Prostate gland (tissue), 2 donors: ENCODE measurements at places on chromosomes 7 and 10. TPM values are rescaled to one million over a fixed set of nuclear protein-coding genes. Genes with fewer than 3 reads are reported as not detected.

The SPDYE1 gene
- 0.17 TPM for total RNA-seq

The ATRNL1 gene
- 5.1 TPM for total RNA-seq

The DGKB gene
- total RNA-seq, result not detected

The WEE2 gene
- not detected for total RNA-seq

The SFRP4 gene
- 3.2 TPM for total RNA-seq

The AGFG2 gene
- total RNA-seq, result 33.0 TPM

The ATG9B gene
- total RNA-seq, result 7.1 TPM

The TIMM23B gene
- total RNA-seq, result 29.9 TPM
